ENCODE measurements at places on chromosomes 5 and 9.

- DNase-seq = no peak
Observed at GRCh38 chr5:83538786-83539462, 67.4 kb downstream of the VCAN start.

GRCh38 chr9:117365438-117365837 lies 49.4 kb downstream of the ASTN2 start:
- DNase-seq = no peak

GRCh38 chr9:114246558-114246957 lies 76.3 kb upstream of the ORM1 start:
- peak; percentile 94 for DNase-seq

DNA sequence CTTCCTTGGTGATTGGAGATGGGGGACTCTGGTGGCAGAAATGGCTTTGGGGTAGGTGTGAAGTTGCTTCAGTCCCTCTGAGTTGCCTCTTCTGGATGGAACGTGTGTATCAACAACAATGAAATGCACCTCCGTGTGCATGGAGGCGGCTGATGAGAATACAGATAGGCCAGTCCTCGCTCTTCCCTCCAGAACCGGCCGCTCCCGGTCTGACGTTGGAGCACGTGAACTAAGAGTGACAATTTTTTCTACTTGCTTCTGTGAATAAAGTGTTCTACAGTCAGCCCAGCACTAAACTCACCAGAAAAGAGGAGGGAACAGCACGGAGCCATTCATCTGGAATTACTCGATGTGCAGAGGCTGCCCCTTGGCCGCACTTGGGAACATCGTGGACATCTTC lies 90.7 kb downstream of the ANKRD33B start:
- no peak for DNase-seq

GRCh38 chr5:181189962-181190710 lies 14.9 kb downstream of the TRIM7 start:
- DNase-seq = no peak

DNA sequence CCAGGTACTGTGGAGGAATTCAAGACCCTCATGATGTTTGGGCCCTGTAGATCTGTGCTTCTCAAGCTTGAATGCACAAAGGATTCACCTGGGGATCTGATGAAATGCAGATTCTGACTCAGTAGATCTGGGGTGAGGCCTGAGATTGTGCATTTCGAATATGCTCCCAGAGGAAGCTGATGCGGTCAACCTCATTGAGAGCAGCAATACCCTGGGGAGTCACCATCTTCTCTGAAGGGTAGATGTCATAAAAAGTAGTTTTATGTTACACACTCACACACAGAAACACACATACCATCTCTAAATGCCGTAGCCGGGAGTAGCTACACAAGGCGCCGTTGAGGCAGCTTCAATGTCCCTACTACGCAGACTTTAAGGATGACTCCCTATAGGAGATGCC lies 55.8 kb upstream of the CPEB4 start:
- DNase-seq = no peak

- DNase-seq = peak; percentile 49
Observed at GRCh38 chr5:82334085-82334692, 56.0 kb upstream of the RPS23 start.

DNA sequence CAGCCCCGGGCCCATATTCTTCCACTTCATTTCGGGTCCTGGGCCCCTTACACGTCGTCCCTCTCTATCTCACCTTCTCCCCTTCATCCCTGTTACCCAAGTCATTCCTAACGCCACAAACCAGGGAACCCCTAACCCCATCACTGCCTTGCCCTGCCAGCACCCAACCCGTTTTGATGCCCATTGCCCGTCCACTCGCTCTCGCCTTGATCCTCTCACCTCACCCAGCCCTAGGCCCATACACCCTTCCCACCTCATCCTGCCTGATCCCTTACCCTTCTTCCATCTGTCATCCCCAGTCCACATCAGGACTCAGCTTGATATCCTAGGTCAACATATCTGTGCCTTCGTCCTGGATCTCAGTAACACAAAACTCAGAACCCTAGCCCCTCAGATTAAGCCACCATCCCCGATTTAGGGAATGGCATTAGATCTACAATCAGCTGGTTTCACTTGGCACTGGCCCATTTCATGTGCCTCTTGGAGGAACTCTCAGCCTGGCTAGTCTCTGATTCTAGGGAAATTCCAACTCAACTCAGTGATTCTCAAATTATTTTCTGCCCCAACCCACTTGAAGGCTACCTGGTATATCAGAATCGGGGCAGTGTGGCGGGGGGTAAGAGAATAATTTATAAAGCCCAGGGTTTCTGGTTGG lies 489 bp downstream of the CHMP5 start:
- no peak for DNase-seq

DNA sequence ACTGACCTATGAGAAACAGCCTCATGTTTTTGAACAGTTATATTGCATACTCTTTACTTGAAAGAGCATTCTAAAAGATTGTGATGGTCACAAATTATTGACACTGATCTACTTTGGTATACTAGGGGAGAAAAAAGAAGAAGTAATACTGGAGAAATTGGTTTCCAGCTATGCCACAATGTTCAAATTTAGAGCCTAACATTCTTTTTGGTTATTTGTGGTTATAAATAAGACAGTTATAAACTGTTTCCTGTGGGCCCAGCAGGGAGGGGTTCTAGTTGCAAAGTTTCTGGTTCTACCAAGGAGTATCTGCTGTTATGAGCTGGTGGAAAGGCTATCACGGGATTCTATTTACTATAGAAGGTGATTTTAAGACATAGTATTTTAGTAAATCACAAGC lies 4.8 kb downstream of the CWC27 start:
- no peak for DNase-seq
